Activated CD4-positive, alpha-beta memory T cell treated with anti-CD3 and anti-CD28 coated beads for 36 hours (primary cell): ENCODE measurements at places on chromosomes 6 and 20. TPM values are rescaled to one million over a fixed set of nuclear protein-coding genes. Genes with fewer than 3 reads are reported as not detected.
A peak's percentile ranks its signal among the peaks of the same experiment; 100 is the strongest.

DNA sequence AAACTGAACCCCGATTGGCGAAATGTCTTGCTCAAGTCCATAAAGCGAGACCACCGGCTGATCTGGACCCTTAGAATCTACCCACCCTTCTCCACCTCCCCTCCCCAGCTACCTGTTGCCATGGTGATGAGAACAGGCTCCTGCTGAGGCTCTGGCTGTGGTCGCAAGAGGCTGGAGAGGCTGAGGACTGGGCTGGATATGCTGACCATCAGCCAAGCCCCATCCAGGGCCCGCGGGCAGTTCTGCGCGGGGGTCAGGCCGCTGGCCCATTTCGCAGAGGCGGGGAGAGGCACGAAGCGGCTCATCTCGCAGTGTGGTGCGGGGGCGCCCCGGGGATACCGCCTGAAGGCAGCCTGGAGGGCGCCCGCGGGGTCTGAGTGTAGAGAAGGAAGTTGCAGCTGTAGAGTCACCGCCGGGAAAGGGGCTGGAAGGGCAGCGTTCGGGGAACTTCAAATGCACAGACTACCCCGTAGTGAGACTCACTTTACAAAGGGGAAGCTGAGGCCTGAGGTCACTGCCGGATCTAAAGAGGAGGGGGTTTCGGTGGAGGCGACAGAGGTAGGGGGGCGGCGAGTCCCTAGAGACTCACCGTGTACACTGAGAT lies 671 bp downstream of the TAPBP start:
- peak; percentile 70 for DNase-seq

- DNase-seq: no peak
Observed at GRCh38 chr6:168967281-168967925, 286.2 kb downstream of the THBS2 start.

- no peak for DNase-seq
Observed at GRCh38 chr20:23105193-23105592, 19.1 kb upstream of the CD93 start.

DNA sequence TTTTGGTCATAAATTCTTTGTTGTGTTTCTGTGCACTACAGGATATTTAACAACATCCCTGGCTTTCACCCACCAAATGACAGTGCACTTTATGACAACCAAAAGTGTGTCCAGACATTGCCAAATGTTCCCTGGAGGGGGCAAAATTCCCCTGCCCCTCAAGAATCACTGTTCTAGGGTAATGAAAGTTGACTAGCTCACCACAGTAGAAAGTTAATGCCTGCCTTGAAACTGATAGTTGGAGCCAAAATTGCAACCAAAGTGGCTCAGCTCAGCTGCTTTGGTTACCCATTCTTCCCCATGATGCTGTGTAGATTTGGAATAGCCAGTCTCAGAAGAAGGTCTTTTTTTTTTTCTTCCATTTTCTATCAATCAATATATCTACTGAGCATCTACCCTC lies 150.6 kb downstream of the RALGAPA2 start:
- no peak for DNase-seq

- no peak for DNase-seq
Observed at GRCh38 chr6:21496196-21496595, 97.4 kb upstream of the SOX4 start.

CDSN gene
- not detected for total RNA-seq

CLPSL2 gene
- total RNA-seq: not detected

DNA sequence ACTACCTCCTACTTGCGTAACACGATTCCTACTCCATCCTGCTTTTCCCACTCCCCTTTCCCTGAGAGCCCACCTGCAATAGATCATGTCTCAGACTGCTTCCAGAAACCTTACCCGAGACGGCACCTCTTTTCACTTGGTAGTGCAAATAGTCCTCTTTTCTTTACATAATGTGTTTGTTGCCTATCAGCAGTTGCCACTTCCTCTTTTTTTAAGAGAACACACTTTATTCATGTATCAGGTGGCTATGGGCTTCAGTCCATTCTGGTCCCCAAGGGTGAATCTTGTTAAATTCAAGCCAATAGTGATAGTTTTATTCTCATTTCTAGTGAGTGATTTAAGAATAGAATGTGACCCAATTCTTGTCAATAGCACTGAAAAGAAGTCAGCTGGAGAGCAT lies 57.7 kb upstream of the FERMT1 start:
- no peak for DNase-seq

DNA sequence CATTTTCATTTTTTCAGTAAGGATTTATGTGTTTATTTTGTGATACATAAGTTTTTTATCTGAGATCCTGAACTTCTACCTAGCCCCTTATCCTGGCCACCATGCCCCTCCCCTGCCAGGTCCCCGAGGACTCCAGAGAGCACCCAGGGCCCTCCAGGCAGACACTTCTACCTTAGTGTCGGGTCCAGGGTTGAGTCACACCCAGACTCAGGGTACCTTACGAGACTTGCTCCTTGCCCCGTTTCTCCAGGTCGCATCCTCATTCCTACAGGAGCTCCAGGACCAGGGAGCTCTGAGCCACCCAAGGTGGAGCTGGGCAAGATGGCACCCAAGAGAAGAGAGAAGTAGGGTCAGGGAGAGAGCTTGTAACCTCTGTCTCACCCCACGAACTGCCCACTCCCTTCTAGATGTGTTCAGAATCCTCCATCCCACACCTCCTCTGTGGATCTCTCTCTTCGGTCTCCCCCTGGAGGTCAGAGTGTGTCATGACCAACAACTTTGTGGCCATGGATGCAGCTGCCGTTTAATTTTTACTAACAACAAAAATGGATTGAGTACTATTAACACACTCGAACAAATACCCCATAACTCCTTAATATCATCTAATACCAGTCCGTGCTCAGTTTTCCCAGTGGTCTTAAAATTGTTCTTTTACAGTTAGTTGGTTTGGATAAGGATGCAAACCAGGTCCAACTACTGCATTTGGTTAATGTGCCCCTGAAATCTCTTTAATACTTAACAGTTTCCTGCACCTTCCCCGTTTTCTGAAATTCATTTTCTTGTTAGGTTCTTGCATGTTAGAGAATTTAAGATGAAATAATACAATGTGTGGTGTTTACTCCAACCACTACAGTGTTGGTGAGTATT lies 130.6 kb upstream of the INSM1 start:
- DNase-seq: peak; percentile 43

- no peak for DNase-seq
Observed at GRCh38 chr6:124721331-124721730, 240.9 kb upstream of the RNF217 start.

GRCh38 chr6:100322886-100323285 lies 141.8 kb downstream of the SIM1 start:
- DNase-seq: no peak

GRCh38 chr20:881783-882144 lies 34.4 kb downstream of the ANGPT4 start:
- DNase-seq: no peak

DNA sequence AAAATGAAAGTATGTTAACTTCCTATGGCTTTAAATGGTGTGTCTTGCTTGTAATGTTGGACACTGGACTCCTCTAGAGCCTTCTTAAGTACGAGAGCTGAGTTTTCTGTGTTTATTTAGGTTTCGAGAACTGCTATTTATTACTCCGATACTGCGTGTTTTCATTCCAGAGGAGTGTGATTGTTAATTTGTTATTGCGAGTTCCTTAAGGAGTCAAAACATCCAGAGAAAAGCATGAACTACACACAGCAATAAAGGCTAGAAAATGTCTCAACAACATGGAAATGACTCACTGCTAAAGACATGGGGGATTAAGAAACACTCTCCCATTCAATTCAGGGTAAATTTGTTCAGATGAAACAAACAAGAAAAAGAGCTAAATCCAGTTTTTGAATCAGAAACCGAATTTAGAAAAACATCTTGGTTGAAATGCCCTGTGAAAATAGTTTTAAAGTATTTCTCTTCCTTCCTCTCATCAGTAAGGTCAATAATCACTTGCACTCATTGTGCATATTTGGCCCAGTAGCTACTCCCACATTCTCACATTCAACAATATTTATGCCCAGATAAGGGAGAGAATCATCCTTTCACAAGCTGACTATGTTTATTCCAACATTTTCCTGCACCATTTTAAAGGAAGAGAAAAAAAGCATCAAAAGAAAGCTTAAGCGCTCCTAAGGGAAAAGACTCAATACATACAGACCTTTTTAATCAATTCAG lies 36.0 kb downstream of the ATXN1 start:
- DNase-seq: no peak

DNA sequence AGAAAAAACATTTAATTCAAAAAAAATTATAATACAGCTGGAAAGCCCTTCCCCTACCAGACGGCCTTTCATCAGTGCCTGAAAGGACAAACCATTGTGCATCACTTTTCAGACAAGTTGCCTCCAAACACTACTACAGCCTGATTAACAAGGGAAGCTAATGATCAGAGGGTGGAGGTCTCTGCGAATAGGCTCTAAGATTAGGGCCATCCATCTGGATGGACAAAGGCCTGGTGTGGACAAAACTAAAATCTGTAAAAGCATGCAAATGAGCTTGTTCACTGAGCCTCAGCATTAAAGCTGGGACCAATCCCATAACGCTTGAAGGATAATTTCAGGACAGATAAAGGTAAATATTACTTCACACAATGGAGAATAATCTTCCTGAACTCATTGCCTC lies 228.7 kb upstream of the PLN start:
- no peak for DNase-seq

- DNase-seq: no peak
Observed at GRCh38 chr6:104483225-104483834, 376.4 kb downstream of the HACE1 start.

DNA sequence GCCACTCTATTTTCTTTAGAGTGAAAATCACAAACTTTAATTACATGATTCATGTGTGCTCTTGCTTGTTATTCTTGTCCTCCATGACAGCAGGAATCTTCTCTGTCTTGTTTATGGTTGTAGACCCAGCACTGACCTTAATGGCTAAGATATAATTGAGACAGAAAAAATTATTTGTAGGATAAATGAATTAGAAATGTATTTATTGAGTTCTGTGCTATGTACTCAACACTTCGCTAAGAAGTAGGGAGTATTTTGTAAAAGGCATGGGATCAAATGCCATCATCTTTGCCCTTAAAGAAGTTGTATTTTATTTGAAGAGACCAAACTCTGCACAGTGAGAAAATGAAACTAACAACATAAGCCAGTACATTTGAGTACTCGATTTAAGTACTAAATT lies 71.2 kb downstream of the CBLN4 start:
- DNase-seq: no peak

GRCh38 chr6:125121894-125122293 lies 31.7 kb upstream of the TPD52L1 start:
- DNase-seq: no peak

DNA sequence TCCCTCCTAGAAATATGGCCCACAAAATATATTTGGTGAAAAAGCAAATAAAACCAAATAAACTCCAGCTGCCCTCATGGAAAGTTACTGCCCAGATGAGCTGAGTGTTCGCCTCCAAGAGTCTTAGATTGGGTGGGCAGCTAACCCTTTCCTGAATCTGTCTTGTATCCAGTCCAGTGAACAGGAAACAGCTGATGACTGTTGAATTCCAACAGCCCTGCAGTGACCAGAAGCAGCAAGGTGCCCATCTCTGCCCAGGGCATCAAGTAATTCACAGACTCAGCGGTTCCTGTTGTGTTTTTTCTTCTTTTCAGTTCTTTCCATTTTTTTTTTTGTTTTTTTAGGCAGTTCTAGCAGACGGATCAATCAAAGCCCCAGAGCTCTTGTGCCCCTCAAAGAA lies 199.2 kb downstream of the UBE3D start:
- no peak for DNase-seq

GRCh38 chr6:1729133-1729749 lies 119.5 kb downstream of the FOXC1 start:
- DNase-seq: no peak

SLC17A1 gene
- not detected for total RNA-seq

GRCh38 chr6:86937219-86938079 lies at the start of gene HTR1E:
Gene HTR1E, plus strand, starts transcription at chr6:86937528. Its CDS starts 77,807 bp downstream, at chr6:87015335.
- DNase-seq: peak; percentile 21

RUNX2 gene
- total RNA-seq: 34.9 TPM

GRCh38 chr6:34052918-34053608 lies 92.8 kb downstream of the GRM4 start:
- no peak for DNase-seq

CALHM5 gene
- total RNA-seq: not detected

GRCh38 chr6:144936764-144937163 lies 651.6 kb downstream of the UTRN start:
- DNase-seq: no peak

GRCh38 chr6:167957626-167958025 lies 39.8 kb upstream of the KIF25 start:
- DNase-seq: no peak

GRCh38 chr6:52010806-52011205 lies 76.6 kb downstream of the PKHD1 start:
- no peak for DNase-seq

SAMD10 gene
- 24.5 TPM for total RNA-seq

DNA sequence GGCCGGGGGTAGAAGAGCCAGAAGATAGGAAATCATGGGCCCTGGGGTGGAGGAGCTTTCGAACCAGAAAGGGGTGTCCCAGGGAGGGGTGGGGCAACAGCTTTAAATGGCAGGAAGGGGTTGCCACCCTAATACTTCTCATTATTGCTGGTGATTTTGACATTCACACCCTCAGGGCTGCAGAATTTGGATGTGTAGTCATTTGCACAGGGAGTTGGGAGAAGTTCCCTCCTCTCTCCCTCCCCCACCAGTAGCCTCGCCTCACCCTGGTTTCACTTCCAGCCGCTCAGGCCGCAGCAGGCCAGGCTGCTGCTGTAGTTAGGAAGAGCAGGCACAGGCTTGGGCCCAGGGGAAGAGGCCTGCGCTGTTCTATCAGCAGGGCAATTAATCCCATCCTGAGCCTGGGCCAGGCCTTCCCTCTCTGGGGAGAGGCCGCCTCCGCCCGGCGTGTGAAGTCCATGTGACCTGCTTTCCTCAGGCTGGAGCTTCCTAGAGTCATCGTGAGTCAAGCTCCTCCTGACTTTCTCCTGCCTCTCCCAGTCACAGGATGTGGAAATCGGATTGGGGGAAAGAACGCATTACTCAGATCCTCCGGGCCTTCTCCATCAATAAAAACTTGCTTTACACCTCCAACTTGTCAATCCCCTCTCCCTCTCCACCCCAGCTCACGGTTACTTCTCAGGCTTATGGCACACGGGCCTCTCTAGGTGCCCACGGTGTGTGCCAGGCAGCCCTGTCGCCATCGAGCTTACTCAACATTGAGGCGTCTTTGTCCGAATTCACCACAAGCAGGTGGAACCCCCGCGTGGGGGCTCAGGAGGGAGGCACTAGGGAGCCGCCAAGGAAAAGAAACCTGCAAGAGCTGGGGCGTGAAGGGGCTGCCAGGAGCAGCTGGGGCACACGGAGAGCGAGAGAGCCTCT lies 7.8 kb downstream of the ADTRP start:
- DNase-seq: no peak

DNA sequence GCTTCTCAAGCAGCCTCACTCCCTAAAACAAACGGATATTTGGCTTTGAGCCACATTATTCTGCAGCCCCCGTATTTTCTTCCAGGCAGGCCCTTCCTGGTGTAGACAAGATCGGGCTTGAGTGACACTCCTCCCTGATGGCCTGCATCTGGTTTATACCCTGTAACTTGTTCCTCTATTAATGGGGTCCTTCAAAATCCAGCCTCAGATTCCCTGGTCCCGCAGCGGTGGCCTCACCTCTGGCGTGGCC lies 375 bp upstream of the TMEM14C start:
- DNase-seq: no peak
